Upper lobe of left lung (tissue), 6 donors: ENCODE measurements at places on chromosomes 5 and 9. TPM values are rescaled to one million over a fixed set of nuclear protein-coding genes. Genes with fewer than 3 reads are reported as not detected.

GRCh38 chr5:73317523-73317922 is 131.1 kb downstream of the FOXD1 start:
- no peaks in the 10 kb centered on the region for H3K27me3 ChIP-seq
- no peak overlapping the region for H3K4me3 ChIP-seq
- no peak overlapping the region for H3K27ac ChIP-seq
- DNase-seq: no peak
- no peaks in the 10 kb centered on the region for H3K4me1 ChIP-seq

DNA sequence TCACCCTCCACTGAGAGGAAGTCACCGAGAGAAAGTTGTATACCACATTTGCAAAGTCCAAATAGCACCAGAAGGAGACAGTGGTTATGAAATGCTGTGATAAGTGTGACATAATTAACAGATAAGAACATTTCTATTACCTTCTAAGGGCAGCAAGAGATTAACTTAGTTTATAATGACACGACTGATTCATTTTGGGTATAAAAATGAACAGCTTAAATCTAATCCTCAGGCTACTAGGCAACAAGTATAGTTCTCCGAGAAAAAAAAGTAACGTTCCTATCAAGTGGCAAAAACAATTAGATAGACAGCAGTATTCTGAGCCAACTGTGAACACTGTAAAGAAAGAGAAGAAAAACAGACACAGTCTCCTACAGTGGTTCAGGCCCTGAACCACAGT is 431.2 kb upstream of the GRAMD2B start:
- no peaks in the 10 kb centered on the region for H3K27me3 ChIP-seq
- H3K27ac ChIP-seq: no peak overlapping the region
- H3K4me1 ChIP-seq: no peaks in the 10 kb centered on the region
- no peak for DNase-seq
- H3K36me3 ChIP-seq: no peaks in the 10 kb centered on the region

- no peak for DNase-seq
- no peak overlapping the region for H3K4me3 ChIP-seq
- no peaks in the 10 kb centered on the region for H3K4me1 ChIP-seq
- H3K27ac ChIP-seq: no peak overlapping the region
Observed at GRCh38 chr5:120805131-120805530, 341.0 kb downstream of the PRR16 start.

Gene IFNB1
- total RNA-seq: not detected

DNA sequence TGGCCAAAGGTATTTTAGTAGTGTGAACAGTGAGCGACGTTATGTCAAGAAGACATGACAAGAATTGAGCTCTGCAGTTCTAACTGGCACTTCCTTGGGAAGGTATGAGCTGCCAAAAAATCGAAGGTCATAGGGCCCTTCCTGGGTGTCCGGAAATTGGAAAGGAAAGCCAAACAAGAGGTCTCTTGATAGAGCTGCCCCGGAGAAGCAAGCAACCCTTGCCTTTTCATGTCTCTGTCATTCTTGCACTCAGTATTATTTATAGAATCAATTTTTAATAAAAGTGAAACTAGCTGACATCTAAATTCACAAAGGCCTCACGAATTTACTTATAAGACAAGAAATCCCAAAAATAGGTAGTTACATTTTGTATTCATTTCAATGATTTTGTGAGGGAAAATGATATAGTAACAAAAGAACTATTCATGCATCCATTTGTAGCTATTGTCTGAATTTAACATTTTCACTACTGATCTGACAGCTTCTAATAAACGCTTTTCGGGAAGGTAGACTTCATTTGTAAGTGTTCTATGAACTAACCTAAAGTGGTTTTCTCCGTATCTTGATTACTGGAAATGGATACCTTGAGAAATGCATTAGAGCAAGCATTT is 113.8 kb upstream of the VCAN start:
- no peak overlapping the region for H3K27ac ChIP-seq
- H3K4me3 ChIP-seq: no peak overlapping the region
- H3K27me3 ChIP-seq: no peaks in the 10 kb centered on the region
- no peak for DNase-seq
- H3K36me3 ChIP-seq: no peaks in the 10 kb centered on the region

Gene TUSC1
- 28.0 TPM for total RNA-seq

- no peak overlapping the region for H3K27ac ChIP-seq
- H3K4me3 ChIP-seq: no peak overlapping the region
- no peaks in the 10 kb centered on the region for H3K27me3 ChIP-seq
- no peaks in the 10 kb centered on the region for H3K36me3 ChIP-seq
- no peaks in the 10 kb centered on the region for H3K4me1 ChIP-seq
Observed at GRCh38 chr5:78318337-78318736, 23.8 kb upstream of the AP3B1 start.

Gene WWC1
- total RNA-seq: 99.1 TPM

- H3K27me3 ChIP-seq: no peaks in the 10 kb centered on the region
- DNase-seq: no peak
- no peaks in the 10 kb centered on the region for H3K36me3 ChIP-seq
- H3K4me1 ChIP-seq: no peaks in the 10 kb centered on the region
Observed at GRCh38 chr5:122954719-122955118, 81.8 kb downstream of the PPIC start.

- H3K4me1 ChIP-seq: peaks cover 6% of the 10 kb centered on the region
- H3K27ac ChIP-seq: no peak overlapping the region
- no peak overlapping the region for H3K4me3 ChIP-seq
Observed at GRCh38 chr5:168224085-168224484, 67.4 kb upstream of the WWC1 start.

Gene RGS7BP
- total RNA-seq: 2.5 TPM

- no peaks in the 10 kb centered on the region for H3K27me3 ChIP-seq
- peaks cover 4% of the 10 kb centered on the region for H3K4me1 ChIP-seq
- H3K36me3 ChIP-seq: no peaks in the 10 kb centered on the region
Observed at GRCh38 chr9:85427772-85428171, 314.0 kb downstream of the AGTPBP1 start.

Gene PDZD2
- total RNA-seq: 53.4 TPM

- H3K27me3 ChIP-seq: no peaks in the 10 kb centered on the region
- no peak for DNase-seq
- H3K27ac ChIP-seq: peak overlapping the region; percentile 82
Observed at GRCh38 chr5:53479045-53479589, 1.3 kb upstream of the FST start.

DNA sequence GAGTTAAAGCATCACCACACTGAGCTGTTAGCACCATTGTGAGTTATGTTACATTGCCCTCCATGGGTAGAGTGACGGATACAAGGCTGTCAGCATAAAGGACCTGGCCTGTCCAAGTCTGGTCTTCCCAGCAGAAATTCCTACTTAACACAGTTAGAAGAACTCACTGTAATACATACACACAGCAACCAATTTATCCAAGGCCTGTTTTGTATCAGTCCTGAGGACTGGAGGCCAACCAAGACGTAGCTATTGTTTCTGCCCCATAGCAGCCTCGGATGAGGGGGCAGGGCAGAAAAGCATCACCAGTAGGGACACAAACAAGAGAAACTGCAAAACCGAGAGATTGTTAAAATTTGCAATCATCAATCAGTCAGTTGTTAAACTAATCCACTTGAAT is 66.0 kb upstream of the CKMT2 start:
- H3K27ac ChIP-seq: no peak overlapping the region
- H3K4me1 ChIP-seq: no peaks in the 10 kb centered on the region
- no peaks in the 10 kb centered on the region for H3K36me3 ChIP-seq
- no peaks in the 10 kb centered on the region for H3K27me3 ChIP-seq

GRCh38 chr5:124317451-124317850 is 429.0 kb downstream of the ZNF608 start:
- H3K27ac ChIP-seq: no peak overlapping the region
- no peaks in the 10 kb centered on the region for H3K27me3 ChIP-seq
- DNase-seq: no peak
- no peaks in the 10 kb centered on the region for H3K36me3 ChIP-seq
- no peak overlapping the region for H3K4me3 ChIP-seq
- no peaks in the 10 kb centered on the region for H3K4me1 ChIP-seq

GRCh38 chr5:107129051-107129450 is 541.7 kb downstream of the EFNA5 start:
- DNase-seq: no peak
- H3K4me3 ChIP-seq: no peak overlapping the region
- H3K27ac ChIP-seq: no peak overlapping the region
- H3K36me3 ChIP-seq: no peaks in the 10 kb centered on the region

Gene ADGRD2
- total RNA-seq: not detected

DNA sequence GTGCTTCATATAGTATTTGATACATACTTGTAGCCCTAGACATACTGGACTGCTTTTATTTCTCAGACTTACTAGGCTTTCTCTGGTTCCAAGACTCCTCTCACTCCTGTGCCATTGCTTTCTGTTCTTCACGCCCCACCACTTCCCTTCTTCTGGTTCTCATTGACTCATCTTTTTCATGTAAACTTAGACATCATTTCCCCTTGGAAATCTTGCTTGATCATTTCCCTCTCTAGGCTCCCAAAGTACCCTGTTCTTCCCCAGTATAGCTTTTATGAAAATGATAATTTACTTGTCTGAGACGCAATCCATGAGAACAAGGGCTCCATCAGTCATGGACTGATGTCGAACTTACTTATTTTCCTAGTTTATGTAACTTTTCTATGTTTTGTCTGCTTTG is 83.5 kb downstream of the TLR4 start:
- H3K4me1 ChIP-seq: peaks cover 6% of the 10 kb centered on the region
- no peak for DNase-seq
- no peaks in the 10 kb centered on the region for H3K27me3 ChIP-seq
- no peak overlapping the region for H3K4me3 ChIP-seq
- no peak overlapping the region for H3K27ac ChIP-seq

GRCh38 chr5:158819840-158820620 is 279.7 kb downstream of the EBF1 start:
- DNase-seq: no peak
- no peaks in the 10 kb centered on the region for H3K4me1 ChIP-seq
- H3K4me3 ChIP-seq: no peak overlapping the region
- H3K27me3 ChIP-seq: no peaks in the 10 kb centered on the region
- no peak overlapping the region for H3K27ac ChIP-seq

DNA sequence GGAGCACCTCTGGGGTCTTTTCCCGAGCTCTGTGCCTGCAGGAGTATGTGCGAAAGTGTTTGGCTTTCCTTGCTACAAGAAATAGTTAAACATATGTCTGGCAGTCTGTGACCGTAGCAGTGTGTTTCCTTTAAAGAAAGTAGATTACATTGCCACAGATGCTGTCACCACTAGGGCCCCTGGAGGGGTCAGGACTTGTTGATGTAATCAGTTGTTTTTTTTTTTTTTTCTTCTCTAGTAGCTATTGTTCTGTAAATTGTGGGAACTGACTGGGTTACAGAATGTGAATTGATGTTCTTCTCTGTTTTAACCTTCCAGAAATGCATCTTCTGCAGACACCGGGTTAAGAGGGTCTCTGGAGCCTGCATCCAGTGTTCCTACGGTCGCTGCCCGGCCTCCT is 345.6 kb downstream of the KDM4C start:
- peaks cover 3% of the 10 kb centered on the region for H3K36me3 ChIP-seq
- H3K27ac ChIP-seq: no peak overlapping the region
- H3K4me3 ChIP-seq: no peak overlapping the region
- no peaks in the 10 kb centered on the region for H3K4me1 ChIP-seq

- no peaks in the 10 kb centered on the region for H3K36me3 ChIP-seq
- no peak overlapping the region for H3K4me3 ChIP-seq
- no peak for DNase-seq
- H3K27me3 ChIP-seq: no peaks in the 10 kb centered on the region
Observed at GRCh38 chr5:179411161-179411841, 66.0 kb upstream of the ADAMTS2 start.

GRCh38 chr5:60163762-60164161 is 270.2 kb upstream of the PDE4D start:
- H3K36me3 ChIP-seq: no peaks in the 10 kb centered on the region
- H3K4me1 ChIP-seq: no peaks in the 10 kb centered on the region

- H3K27ac ChIP-seq: no peak overlapping the region
- H3K4me1 ChIP-seq: peaks cover 22% of the 10 kb centered on the region
- no peak overlapping the region for H3K4me3 ChIP-seq
- H3K27me3 ChIP-seq: no peaks in the 10 kb centered on the region
- peaks cover 10% of the 10 kb centered on the region for H3K36me3 ChIP-seq
- no peak for DNase-seq
Observed at GRCh38 chr9:37959976-37960375, 56.0 kb upstream of the SLC25A51 start.

DNA sequence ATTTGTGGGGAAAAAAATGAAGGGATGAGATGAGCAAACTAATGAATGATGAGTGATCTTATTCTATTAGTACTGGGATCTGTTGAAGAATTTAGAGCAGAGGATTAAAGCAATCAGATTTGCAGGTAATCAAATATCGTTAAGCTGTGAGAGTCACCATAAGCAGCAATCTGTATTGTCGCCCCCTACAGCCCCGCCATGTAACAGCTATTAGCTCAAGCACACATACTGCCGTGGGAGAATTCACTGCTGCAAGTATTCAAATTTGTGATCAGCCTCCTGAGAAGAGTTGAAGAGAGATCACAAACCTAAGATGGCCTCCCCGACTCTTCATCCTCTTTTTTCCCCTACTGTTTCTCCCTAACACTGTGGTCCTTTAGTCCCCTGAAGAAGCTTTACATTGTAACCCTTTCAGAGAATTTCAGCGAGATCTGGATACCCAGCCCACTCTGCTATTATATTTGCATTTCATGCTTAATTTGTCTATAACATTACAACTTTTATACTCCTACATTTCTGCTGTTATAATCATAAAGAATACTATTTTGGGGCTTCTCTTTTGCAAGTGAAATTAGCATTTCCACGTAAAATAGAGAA is 28.5 kb upstream of the PHF24 start:
- no peaks in the 10 kb centered on the region for H3K36me3 ChIP-seq
- no peak overlapping the region for H3K27ac ChIP-seq
- DNase-seq: no peak
- no peaks in the 10 kb centered on the region for H3K27me3 ChIP-seq
- H3K4me1 ChIP-seq: no peaks in the 10 kb centered on the region

GRCh38 chr9:117720555-117720954 is 16.4 kb downstream of the TLR4 start:
- no peaks in the 10 kb centered on the region for H3K36me3 ChIP-seq
- H3K27ac ChIP-seq: peak overlapping the region; percentile 10
- H3K4me3 ChIP-seq: no peak overlapping the region
- no peak for DNase-seq
- H3K27me3 ChIP-seq: no peaks in the 10 kb centered on the region
- peaks cover 45% of the 10 kb centered on the region for H3K4me1 ChIP-seq

DNA sequence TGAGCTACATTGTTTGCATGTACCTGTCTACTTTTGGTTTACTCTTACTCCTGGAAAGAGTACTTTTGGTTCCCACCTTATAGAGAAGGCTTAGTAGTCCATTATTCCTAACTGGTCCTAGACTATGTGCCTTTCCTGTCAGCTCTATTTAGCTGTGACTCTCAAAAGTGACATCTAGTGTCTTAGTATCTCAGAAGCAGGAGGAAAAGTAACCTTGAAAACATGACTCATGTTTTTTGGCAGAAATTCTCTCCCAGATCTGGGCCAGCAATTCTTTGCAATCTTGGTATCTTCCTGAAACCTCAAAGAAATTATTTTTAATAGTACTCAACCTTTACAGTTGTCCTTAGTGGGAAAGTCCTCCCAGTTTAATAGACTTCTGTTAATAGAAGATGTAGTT is 691.7 kb upstream of the SEMA6A start:
- H3K27ac ChIP-seq: no peak overlapping the region
- no peaks in the 10 kb centered on the region for H3K27me3 ChIP-seq
- no peak overlapping the region for H3K4me3 ChIP-seq
- H3K4me1 ChIP-seq: no peaks in the 10 kb centered on the region
- no peak for DNase-seq

- DNase-seq: no peak
- no peaks in the 10 kb centered on the region for H3K4me1 ChIP-seq
- no peak overlapping the region for H3K27ac ChIP-seq
Observed at GRCh38 chr9:131478421-131478868, 24.3 kb upstream of the POMT1 start.

Gene RXRA
- 43.8 TPM for total RNA-seq

Gene CHSY3
- 6.5 TPM for total RNA-seq

Gene CCIN
- 0.30 TPM for total RNA-seq

Gene PCDHB5
- 2.1 TPM for total RNA-seq

- no peaks in the 10 kb centered on the region for H3K27me3 ChIP-seq
- H3K4me1 ChIP-seq: no peaks in the 10 kb centered on the region
- no peak overlapping the region for H3K27ac ChIP-seq
- no peaks in the 10 kb centered on the region for H3K36me3 ChIP-seq
Observed at GRCh38 chr5:116673453-116673852, 98.8 kb upstream of the SEMA6A start.
